Airway epithelial cell (primary cell): ENCODE measurements at places on chromosomes 1 and 21. TPM values are rescaled to one million over a fixed set of nuclear protein-coding genes. Genes with fewer than 3 reads are reported as not detected.

Gene PBX1
- 4.6 and 6.7 TPM in 2 replicates for total RNA-seq

Gene PLA2G2D
- not detected in 2 replicates for total RNA-seq

Gene ASTN1
- total RNA-seq, result not detected in 2 replicates

Gene KLHDC9
- 3.3 and 6.5 TPM in 2 replicates for total RNA-seq

Gene CRABP2
- 446 and 591 TPM in 2 replicates for total RNA-seq

Gene SLC30A7
- total RNA-seq, result 8.8 and 19.7 TPM in 2 replicates

Gene PRAMEF20
- not detected in 2 replicates for total RNA-seq

Gene CDC7
- total RNA-seq, result 8.0 and 9.0 TPM in 2 replicates

Gene SPRR3
- total RNA-seq, result 286 and 324 TPM in 2 replicates

Gene C1orf116
- 72.0 and 112 TPM in 2 replicates for total RNA-seq

Gene TBX15
- total RNA-seq, result not detected in 2 replicates

Gene ITLN2
- not detected in 2 replicates for total RNA-seq

Gene VCAM1
- 0.07 TPM in 1 of 2 replicates, not detected in the other for total RNA-seq

Gene IQGAP3
- total RNA-seq, result 22.3 and 31.2 TPM in 2 replicates

Gene MMEL1
- total RNA-seq, result not detected in 2 replicates

Gene RAP1GAP
- 0.46 and 1.8 TPM in 2 replicates for total RNA-seq

Gene SMIM11
- 5.4 and 18.4 TPM in 2 replicates for total RNA-seq

Gene LCE2C
- not detected in 2 replicates for total RNA-seq

Gene NTRK1
- total RNA-seq, result not detected in 2 replicates

Gene CR1
- total RNA-seq, result not detected in 2 replicates

Gene AMY1A
- not detected in 2 replicates for total RNA-seq

Gene LCE3E
- 0.23 and 0.63 TPM in 2 replicates for total RNA-seq

Gene OR2T5
- not detected in 2 replicates for total RNA-seq

Gene NUP210L
- total RNA-seq, result not detected in 2 replicates

Gene ADORA3
- total RNA-seq, result not detected in 2 replicates

Gene CRP
- total RNA-seq, result not detected in 2 replicates

Gene SEC16B
- 0.42 and 2.0 TPM in 2 replicates for total RNA-seq

Gene FLG
- total RNA-seq, result 1.3 and 2.3 TPM in 2 replicates

Gene CNR2
- total RNA-seq, result not detected in 2 replicates

Gene SPOCD1
- total RNA-seq, result 4.4 and 5.6 TPM in 2 replicates

Gene SV2A
- total RNA-seq, result 3.4 and 4.5 TPM in 2 replicates

Gene CLCA1
- total RNA-seq, result 0.14 TPM in 1 of 2 replicates, not detected in the other

Gene HMGCS2
- 0.46 and 1.1 TPM in 2 replicates for total RNA-seq

Gene TSTD1
- total RNA-seq, result 110 and 112 TPM in 2 replicates

Gene CELA2B
- not detected in 2 replicates for total RNA-seq

Gene NIBAN1
- total RNA-seq, result 2.6 and 3.1 TPM in 2 replicates

Gene PLA2G2A
- not detected in 2 replicates for total RNA-seq

Gene SPRR1B
- total RNA-seq, result 1,378 and 2,304 TPM in 2 replicates

Gene GBP5
- 0.05 and 0.71 TPM in 2 replicates for total RNA-seq

Gene FAM131C
- total RNA-seq, result 2.0 and 3.5 TPM in 2 replicates

Gene CLCNKA
- not detected in 2 replicates for total RNA-seq

Gene AMY1C
- 1.4 and 1.7 TPM in 2 replicates for total RNA-seq

Gene MRPS6
- total RNA-seq, result 28.6 and 33.0 TPM in 2 replicates

Gene LGR6
- 0.14 TPM in 2 replicates for total RNA-seq

Gene RIPK4
- 41.0 and 44.5 TPM in 2 replicates for total RNA-seq

Gene CFHR5
- total RNA-seq, result not detected in 2 replicates

Gene GUCA2B
- total RNA-seq, result not detected in 2 replicates

Gene PLA2G2F
- total RNA-seq, result not detected in 2 replicates

Gene BRDT
- not detected in 2 replicates for total RNA-seq

Gene DEPDC1
- 12.5 and 15.9 TPM in 2 replicates for total RNA-seq

Gene CFHR4
- total RNA-seq, result not detected in 2 replicates

Gene C1orf210
- 3.9 and 8.7 TPM in 2 replicates for total RNA-seq

Gene AMY2B
- 0.37 and 1.5 TPM in 2 replicates for total RNA-seq

Gene EGLN1
- total RNA-seq, result 21.6 and 24.1 TPM in 2 replicates

Gene ARHGAP30
- 0.19 and 0.28 TPM in 2 replicates for total RNA-seq

Gene LYPD8
- not detected in 2 replicates for total RNA-seq

Gene ANXA9
- total RNA-seq, result 1.1 and 1.4 TPM in 2 replicates
